ENCODE measurements at places on chromosomes 2 and 18. TPM values are rescaled to one million over a fixed set of nuclear protein-coding genes. Genes with fewer than 3 reads are reported as not detected.

Gene TBR1
- total RNA-seq: not detected

Gene SFXN5
- 4.7 TPM for total RNA-seq

Gene ZAP70
- 3.1 TPM for total RNA-seq

Gene GPBAR1
- total RNA-seq: 1.0 TPM

All from skeletal muscle tissue (tissue), 5 donors.